ENCODE measurements at places on chromosomes 7 and 10. TPM values are rescaled to one million over a fixed set of nuclear protein-coding genes. Genes with fewer than 3 reads are reported as not detected.
A peak's percentile ranks its signal among the peaks of the same experiment; 100 is the strongest.

GRCh38 chr10:71727738-71728737 is 8.5 kb upstream of the C10orf105 start:
- no peaks in the 10 kb centered on the region for H3K27me3 ChIP-seq
- H3K4me1 ChIP-seq = peaks cover 42% of the 10 kb centered on the region
- H3K27ac ChIP-seq = peak overlapping the region; percentile 93
- peak; percentile 94 for DNase-seq
- no peaks in the 10 kb centered on the region for H3K36me3 ChIP-seq
- no peak overlapping the region for H3K4me3 ChIP-seq

DNA sequence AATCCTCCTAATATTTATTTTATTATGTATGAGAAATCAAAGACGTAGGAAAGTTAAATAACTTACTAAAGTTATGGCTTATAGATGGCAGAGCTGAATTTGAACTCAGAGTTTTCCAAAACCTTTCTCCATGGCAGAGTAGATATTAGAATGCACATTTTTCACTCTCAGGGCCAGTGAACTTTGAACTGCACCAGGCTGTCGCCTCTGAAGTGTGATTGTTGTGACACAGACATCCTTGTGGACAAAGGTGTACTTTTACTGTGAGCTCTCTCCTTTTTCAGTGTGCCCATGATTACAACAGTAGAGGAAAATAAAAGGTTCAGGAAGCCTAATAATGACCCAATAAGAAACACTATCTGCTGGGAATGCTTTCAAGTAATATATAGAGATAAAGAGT is 29.1 kb downstream of the TES start:
- H3K4me3 ChIP-seq = no peak overlapping the region
- H3K27ac ChIP-seq = no peak overlapping the region
- peaks cover 45% of the 10 kb centered on the region for H3K4me1 ChIP-seq

Gene CNTNAP2
- total RNA-seq = 0.29 TPM

Gene FHIP2A
- 37.8 TPM for total RNA-seq

DNA sequence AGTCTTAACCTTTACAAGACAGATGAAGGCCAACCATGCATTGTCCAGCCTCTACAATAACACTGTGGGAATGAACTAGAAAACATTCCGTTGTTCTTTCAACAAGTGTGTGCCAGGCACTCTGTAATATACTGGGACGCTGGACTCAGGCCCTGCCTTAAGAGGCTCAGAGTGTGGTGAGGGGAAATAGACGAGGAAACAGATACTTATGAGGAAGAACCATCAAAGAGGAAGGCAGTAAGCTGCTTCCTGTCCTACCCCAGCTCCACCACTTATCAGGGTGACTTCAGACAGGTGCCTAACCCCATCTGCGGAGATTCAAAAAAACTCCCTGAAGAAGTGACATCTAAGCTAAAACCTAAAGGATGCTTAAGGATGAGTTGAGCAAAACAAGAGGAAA is 8.9 kb upstream of the TRIM8 start:
- no peaks in the 10 kb centered on the region for H3K27me3 ChIP-seq
- no peak for DNase-seq
- no peak overlapping the region for H3K27ac ChIP-seq
- no peaks in the 10 kb centered on the region for H3K4me1 ChIP-seq
